ENCODE measurements at places on chromosomes 5 and 9. TPM values are rescaled to one million over a fixed set of nuclear protein-coding genes. Genes with fewer than 3 reads are reported as not detected.

The SLC36A3 gene
- total RNA-seq = not detected

The RASA1 gene
- 33.6 TPM for total RNA-seq

The CER1 gene
- not detected for total RNA-seq

The KCNIP1 gene
- total RNA-seq = 0.42 TPM

The IFNA13 gene
- not detected for total RNA-seq

The ZNF483 gene
- 14.6 TPM for total RNA-seq

The CATSPER3 gene
- 0.29 TPM for total RNA-seq

The ARL14EPL gene
- not detected for total RNA-seq

The PIP5K1B gene
- total RNA-seq = 8.8 TPM

The SECISBP2 gene
- 47.2 TPM for total RNA-seq

The LECT2 gene
- total RNA-seq = not detected

The DMXL1 gene
- 69.7 TPM for total RNA-seq

The PCDHA1 gene
- total RNA-seq = not detected

The PCDH1 gene
- 29.4 TPM for total RNA-seq

The CSF2 gene
- not detected for total RNA-seq

The OR1Q1 gene
- total RNA-seq = not detected
